Ecto neural progenitor cell (in vitro differentiated cells): ENCODE measurements at places on chromosomes 11 and 22.

DNA sequence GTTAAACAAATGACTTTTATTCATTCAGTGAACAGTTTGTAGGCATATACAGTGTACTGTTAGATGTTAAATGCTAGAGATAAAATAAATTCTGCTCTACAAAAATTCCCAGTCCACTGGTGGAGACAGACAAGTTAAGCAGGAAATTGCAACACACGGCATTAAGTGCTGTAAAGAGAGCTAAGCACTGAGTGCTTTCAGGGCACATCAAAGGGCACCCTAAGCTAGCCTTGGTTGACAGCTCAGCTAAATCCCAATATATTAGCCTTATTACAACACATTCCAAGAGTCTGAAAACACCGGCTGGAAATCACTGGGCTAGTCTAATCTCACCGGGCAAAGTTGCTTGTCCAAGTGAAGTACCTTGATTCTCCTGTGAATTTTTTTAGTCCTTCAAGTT, 55.1 kb downstream of the NOX4 start:
- no peak for DNase-seq

DNA sequence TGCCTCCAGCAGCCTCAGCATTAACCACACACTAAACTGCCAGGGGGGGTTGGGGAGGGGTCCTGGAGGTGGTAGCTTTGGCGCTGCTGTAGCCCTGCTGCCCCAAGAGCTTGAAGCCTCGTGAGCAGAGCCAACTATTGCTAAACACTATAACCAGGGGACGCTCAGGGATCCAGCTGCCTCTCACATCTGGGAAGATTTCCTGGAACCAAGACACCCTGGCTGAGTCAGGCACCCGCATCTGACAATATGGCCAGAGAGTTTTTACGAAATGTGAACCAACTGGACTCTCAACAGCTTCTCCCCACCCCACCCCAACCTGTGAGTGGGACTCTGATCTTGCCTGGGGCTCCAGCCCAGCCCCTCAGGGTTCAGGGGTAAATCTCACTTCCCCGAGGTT, 14.3 kb downstream of the C1QTNF6 start:
- no peak for DNase-seq

GRCh38 chr11:2132246-2132645, 6.9 kb downstream of the IGF2 start:
- no peak for DNase-seq

- DNase-seq: no peak
These were observed 591.2 kb downstream of the OPCML start for GRCh38 chr11:132941024-132941646.

GRCh38 chr22:41437198-41437597, 9.4 kb downstream of the TOB2 start:
- DNase-seq: no peak

DNA sequence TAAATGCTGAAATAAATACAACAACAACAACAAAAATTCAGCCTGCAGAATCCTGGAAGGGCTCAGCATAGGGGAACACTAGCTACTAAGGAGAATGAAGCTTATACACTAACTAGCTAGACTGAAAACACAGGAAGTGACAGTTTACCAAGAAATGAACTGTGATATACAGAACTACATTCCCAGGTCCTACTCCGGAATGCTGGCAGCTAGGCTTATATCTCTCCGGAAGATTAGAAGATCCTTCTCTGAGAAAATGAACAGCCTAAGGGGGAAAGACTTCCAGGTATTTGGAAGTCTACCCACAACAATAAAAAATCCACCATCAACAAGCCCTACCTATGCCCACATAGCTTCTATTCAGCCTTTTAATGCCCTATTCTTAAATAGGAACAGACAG, 31.0 kb downstream of the CCDC34 start:
- no peak for DNase-seq

- DNase-seq: no peak
These were observed 285.0 kb downstream of the TTC28 start for GRCh38 chr22:28394513-28395110.

DNA sequence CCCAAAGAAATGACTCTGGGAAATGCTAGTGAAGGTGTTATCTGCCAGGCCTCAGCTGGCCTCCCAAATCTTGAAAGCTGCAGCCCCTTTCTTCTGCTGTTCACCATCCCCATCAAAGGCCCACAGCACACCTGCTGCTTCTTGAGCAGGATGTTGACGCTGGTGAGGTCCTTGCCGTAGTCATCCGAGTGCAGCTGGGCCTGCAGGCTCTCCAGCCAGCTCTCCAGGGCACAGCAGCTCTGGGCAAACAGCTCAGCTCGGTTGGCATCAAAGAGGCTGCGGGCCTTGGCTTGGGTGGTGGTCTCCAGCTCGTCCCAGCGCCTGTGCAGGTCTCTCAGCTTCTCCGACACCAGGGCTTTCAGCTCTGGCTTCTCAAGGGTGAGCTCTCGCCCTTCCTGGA, 18.5 kb upstream of the RBM4B start:
- no peak for DNase-seq

DNA sequence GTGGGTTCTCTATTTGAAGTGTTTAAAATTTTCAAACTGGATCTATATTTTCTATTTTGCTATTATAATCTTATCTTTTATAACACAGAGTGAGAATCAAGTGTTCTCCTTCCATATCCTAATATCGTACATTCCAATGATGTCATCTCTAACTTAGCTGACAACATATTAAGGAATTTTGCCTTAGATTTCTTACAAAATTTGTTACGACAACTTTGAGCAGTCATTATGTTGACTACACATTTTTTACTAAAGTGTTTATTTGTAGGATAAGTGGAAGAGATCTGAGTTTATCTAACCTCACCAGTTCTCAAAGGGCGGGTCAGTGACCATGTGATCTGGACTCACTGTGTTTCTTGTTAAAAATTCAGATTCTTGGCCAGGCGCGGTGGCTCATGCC, 12.7 kb downstream of the BTG4 start:
- no peak for DNase-seq

DNA sequence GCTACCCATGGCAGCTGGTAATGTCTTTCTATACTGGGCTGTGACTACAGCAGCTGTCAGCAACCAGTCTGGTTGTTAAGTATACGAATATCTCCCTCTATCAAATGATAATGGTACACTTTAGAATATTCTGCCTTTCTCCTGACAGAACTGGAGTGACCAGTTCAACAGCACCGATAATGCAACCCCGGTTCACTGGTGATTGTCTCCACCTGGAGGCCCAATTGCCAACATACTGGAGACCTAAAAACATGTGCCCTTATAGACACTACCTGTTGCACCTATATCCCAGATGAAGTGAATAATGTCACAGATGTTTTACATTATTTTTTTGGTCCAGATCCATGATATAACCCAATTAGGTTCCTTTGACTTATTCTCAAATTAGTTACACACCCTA, 21.1 kb downstream of the OR5P2 start:
- DNase-seq: no peak
